ENCODE measurements at places on chromosomes 4 and X. TPM values are rescaled to one million over a fixed set of nuclear protein-coding genes. Genes with fewer than 3 reads are reported as not detected.

Gene PHEX
- 0.32 TPM for total RNA-seq

- DNase-seq, result no peak
These were observed 44.1 kb downstream of the TEC start for GRCh38 chr4:48225368-48226141.

- DNase-seq, result no peak
These were observed 103.2 kb downstream of the HMX1 start for GRCh38 chr4:8768357-8768999.

- peak; percentile 60 for DNase-seq
These were observed 14.7 kb downstream of the CHST7 start for GRCh38 chrX:46588263-46588662.

Gene RASL11B
- total RNA-seq, result not detected

DNA sequence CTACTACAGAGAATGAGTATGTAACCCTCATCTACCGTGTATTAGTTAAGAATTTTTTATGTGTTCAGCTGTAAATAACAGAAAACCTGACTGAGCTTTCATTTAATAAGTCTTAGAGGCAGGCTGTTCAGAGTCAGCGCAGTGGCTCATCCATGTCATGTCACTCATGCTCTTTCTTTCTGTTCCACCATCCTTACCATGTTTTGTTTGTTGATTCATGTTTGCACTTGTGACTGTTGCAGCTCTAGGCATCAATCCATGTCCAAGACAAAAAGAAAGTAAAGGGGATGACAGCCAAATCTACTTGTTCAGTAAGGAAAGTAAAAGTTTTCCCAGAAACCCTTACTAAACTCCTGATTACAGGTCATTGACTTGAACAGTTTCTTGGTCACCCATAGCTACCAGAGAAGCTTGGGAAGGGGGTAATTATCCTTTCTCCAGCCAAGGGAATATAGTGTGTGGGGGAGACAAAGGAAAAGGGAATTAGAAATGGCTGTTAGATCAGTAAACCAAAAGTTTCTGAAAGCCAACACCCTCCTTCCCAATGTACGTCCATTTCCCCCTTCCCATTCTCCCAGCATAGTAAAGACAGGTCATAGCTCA, 9.0 kb downstream of the ART3 start:
- no peak for DNase-seq

- DNase-seq, result no peak
These were observed 48.9 kb upstream of the GATB start for GRCh38 chr4:151809716-151810115.

- DNase-seq, result no peak
These were observed 82.4 kb downstream of the CNGA2 start for GRCh38 chrX:151816934-151817333.

DNA sequence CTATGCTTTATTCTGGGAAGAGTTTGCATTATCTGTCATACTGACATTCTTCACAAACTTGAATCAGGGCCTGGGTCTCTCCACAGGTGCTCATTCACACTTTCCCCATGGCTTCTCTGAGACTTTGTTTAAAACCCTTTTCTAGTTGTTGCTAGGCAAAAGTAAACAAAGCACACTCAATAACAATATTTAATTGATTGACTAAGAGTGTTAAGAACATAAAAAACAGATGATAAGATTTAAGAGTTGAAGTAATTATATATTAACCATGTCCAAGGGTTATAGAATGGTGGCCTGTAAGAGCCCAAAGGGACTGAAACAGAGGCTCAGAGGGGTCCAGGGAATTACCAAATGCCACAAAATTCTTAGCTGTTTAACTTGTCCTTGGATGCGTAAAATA, 7.1 kb downstream of the MAOA start:
- no peak for DNase-seq

DNA sequence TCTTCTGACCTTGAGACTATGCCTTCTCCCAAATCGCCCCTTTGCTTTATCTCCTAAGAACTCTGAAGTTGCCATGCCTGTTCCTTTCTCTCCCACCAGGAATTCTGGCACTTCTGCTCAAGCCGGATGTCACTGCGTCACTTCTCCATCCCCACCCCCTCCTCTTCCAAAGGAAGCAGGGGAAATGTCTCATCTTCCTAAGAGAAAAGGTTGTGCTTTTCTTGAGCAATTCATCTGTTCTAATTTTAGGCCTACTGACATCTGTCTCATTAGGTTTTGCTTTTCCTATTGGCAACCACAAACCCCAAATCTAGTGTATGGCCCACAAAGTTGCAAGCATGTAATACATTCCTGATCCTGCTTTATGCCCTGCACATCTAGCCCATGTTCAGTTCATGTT, 163.1 kb upstream of the PLAC1 start:
- no peak for DNase-seq

- DNase-seq, result no peak
These were observed 121.8 kb upstream of the BMPR1B start for GRCh38 chr4:94636004-94636403.

Gene FGFBP2
- 8.3 TPM for total RNA-seq

- DNase-seq, result no peak
These were observed 2.1 kb upstream of the GPC4 start for GRCh38 chrX:133417364-133417763.

Gene SLC9A7
- 3.0 TPM for total RNA-seq

DNA sequence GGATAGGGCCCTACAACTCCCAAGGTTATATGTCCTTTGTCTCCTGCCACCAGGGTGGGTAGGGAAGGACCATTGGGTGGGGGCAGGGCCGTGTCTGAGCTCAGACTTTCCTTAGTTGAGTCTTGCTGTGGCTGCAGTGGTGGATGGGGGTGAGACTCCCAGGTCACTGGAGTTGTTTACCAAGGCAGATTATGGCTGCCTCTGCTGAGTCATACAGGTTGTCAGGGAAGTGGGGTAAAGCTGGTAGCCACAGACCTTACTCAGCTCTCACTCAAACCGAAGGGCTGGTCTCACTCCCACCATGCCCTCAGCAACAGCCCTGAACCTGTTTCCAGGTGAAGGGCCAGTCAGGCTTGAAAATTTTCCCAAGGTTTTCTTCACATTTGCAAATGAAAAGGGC, 58.8 kb upstream of the FAAH2 start:
- DNase-seq, result no peak

DNA sequence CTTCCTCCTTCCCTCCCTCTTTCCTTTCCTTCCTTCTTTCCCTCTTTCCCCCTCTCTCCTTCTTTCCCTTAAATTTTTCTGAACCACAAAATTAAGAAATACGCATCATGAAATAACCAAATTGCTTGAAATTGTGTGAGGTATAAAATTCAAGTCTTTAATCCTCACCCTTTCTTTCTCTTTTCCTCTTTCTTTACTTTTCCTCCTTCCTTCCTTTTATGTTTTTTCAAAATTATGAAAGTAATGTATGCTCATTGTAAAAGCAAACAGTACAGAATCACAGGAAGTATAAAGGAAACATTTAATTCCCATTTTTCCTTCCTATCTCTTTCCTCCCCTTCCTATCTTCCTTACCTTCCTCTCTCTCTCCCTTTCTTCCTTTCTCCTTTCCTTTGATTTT, 5.4 kb downstream of the ADGRG4 start:
- DNase-seq, result no peak

- DNase-seq, result peak; percentile 28
These were observed 69.1 kb upstream of the UCP1 start for GRCh38 chr4:140637836-140638235.

GRCh38 chr4:78648640-78649363, 97.2 kb downstream of the ANXA3 start:
- DNase-seq, result no peak

Gene BEX5
- total RNA-seq, result 10.1 TPM

Gene ODAPH
- 3.7 TPM for total RNA-seq

GRCh38 chr4:8739820-8740665, 131.6 kb downstream of the HMX1 start:
- no peak for DNase-seq

DNA sequence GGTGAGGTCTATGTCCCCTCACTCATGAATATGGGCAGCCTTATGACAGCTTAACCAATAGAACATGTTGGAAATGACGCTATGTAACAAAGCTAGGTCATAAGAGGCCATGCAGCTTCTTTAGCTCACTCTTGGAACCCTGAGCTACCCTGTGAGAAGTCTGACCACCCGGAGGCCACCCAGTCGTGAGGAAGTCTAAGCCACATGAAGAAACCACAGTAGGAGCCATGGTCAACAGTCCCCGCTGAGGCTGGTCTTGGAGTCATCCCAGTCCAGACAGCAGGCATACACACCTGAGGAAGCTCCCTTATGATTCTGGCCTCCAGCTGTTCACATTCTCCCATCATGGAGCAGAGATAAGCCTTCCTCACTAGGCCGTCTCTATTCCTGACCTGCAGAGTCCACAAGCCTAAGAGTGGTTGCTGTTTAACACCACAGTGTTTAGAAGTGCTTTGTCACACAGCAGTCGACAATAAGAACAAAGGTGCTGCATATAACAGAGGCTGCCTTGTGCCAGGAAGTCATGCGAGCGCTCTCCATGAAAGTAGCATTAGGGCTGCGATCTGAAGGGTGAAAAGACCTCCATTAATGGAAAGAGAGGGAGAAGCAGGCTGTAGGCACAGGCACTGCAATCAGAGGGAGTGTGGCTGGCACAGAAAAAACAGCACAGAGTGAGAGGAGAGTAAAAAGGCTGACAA, 38.2 kb downstream of the TSPAN5 start:
- no peak for DNase-seq

DNA sequence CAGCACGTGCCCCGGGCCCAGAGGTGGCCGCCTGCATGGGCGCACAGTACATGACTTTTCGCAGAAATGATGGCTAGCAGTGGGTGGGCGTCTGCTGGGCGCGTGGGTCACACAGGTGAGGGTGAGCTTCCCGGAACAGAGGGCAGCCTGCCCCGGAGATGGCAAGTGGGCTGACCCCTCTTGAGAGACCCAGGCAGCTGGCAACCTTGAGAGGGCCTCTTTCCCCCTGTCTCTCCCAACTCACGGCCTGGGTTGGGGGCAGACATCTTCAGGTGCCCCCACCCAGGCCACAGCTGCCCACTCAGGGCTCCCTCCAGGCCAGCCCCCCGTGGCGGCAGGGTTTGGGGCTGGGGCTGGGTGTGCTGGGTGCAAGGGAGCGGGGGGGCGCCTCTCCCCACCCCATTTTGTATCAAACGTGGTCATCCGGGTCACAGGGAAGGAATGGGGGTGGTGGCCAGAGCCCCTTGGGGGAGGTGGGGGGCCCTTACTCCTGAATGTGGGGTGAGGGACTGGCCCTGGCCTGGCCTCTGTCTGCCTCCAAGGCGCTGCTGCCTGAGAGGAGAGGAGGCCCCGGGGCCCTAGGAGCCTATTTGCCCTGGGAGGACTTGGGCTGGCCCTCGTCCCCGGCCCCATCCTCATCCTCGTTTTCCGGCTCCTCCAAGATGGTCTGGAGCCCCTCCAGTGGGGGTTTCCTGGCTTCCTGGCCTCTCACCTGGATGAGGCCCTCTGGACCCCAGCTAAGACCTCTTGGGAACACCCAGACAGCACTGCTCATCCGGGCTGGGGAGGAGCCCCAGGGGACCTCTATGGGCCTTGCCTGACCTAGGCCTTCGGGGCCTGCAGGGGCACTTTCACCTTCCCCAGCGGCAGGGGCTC, 4.6 kb downstream of the PNMA6E start:
- DNase-seq, result no peak

Gene SPATA4
- total RNA-seq, result not detected

DNA sequence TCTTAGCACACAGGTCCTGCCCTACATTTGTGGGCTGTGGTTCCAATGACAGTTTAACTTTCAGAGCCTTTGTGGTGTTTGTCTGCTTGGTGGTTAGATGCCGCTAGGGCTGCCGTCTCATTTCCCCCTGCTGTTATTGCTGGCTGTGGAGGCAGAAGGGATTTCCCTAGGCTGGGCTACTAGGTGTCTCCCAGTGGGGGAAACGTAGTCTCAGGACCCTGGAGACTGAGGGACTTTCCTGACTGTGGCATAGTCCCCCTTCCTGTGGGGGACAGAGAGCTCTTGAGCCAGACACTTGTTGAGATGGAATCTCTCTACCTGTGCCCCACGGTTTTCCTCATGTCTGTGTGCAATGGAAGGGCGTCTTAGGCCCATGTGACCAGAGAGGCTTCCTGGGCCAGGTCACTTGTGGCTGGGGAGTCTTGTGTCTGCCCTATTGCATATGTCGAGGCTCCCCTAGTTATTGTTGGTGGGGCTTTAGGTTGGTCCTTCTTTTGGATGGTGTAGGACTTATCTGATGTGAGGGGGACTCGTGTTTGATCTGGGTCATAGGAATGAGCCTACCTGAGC, 68.2 kb downstream of the ARHGAP10 start:
- peak; percentile 29 for DNase-seq

Gene MAGEA6
- total RNA-seq, result not detected

DNA sequence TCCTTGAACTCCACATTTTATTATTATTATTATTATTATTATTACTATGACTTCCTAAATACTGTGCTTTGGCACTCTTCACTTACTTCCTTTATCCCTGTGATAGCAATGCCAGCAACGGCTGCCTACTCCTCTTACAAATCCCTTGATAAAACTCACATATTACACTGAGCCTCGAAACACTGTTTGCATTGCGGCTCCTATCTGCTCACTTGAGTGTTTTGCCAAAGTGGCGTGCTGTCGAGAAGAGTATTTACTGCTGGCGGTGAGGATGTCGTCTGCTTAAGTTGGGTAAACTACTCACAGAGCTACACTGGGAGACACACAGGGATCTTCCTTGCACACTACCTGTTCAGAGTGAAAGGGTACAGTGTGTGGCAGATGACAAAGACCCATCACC, 143.4 kb upstream of the VCX3A start:
- DNase-seq, result no peak

Gene FRG2
- not detected for total RNA-seq

Gene CFAP99
- not detected for total RNA-seq

- DNase-seq, result no peak
These were observed 152.3 kb downstream of the SLC10A7 start for GRCh38 chr4:146369446-146369845.

DNA sequence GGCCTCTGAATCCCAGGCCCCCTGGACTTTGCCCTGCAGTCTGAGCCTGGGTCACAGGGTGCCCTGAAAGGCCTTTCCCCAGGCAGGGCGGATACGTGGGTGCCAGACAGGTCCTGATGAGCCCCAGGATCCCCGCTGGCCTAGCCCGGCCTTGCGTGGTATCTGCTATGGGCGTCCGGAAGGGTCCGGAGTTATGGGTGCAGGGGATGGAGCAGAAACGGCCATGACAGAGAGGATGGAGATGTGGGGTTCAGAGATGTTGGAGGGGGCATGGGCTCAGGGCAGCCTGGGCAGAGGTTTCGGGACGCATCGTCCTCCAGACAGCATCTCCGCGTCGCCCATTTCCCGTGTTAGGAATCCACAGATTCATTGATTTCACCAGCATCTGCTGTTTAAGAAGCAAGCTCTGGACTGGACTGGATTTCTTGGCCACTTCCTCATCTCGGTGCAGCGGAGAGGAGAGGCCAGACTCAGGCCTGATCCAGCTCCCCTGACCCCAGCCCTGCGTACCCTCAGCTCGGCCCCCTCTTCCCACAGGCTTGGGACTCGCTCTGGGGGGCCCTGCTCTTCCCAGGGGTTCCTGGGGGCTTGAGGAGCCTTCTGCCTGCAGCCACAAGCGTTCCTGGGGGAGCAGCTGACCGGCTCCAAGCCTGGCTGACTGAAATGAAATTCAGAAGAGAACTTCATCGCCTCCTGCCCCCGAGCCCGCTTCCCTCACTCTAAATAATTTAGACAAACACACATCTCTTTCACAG, 86.9 kb upstream of the ADRA2C start:
- DNase-seq, result no peak

Measured in naive thymus-derived CD4-positive, alpha-beta T cell (primary cell).